BJ (cell line): ENCODE measurements at places on chromosomes 12 and 14.

DNA sequence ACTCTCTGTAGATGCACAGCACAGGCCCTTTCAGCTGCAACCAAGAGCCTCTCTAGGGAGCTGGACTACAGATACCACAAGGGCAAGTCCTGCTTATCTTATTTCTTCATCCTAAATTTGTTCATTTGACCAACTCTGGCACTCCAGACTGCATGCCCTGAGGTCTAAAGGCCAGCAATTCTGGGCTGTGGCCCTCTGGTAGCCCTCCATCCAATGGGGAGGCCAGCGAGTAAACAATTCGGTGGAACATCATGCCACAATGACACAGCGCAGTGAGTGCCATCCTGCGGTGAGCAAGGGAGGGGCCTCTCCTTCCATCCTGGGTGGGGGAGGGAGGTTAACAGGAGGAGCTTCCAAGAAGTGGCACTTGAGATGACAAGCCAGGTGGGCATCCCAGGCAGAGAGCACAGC is 652 bp upstream of the SELPLG start:
- no peak for DNase-seq

DNA sequence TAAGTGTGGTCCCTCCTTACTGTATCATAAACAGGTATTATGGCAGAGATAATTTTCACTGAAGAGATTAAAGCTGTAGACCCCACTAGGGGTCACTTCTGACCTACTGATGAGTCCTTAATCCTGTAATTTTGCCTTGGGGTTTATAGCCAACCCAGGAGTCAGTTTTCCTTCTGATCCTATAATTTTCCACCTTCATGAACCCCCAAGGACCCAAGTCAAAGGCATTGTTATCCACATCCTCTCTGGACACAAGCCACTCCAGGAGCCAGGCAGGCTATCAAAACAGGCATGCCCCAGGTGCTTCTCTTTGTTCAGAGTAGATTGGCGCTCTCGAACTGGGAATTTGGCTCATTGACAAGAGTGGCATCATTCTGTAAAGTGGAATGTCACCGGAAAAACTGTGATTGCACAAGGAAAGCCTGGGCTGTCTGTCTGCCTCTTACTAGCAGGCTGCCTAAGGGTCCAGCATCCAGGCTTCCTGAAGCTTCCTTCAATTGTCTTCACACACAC is 1523.2 kb upstream of the FLRT2 start:
- no peak for DNase-seq

DNA sequence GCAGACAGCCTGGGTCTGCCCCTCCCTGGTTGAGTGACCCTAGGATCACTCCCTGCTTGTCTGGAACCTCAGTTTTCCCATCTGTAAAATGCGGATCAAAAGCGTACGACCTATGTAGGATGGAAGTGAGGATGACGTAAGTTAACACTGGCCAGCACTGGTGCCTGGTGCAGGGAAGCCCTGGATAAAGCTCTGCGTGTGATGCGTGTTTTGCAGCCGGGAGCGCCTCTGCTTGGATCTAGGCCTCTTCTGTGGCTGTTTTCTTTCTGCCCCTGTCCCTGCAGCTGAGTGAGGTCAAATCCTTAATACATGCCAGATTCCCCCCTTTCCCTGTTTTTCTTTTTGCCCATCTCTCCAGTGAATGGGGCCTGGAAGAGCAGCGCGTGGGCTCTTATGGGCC is 201.5 kb downstream of the RBM19 start:
- DNase-seq: no peak

DNA sequence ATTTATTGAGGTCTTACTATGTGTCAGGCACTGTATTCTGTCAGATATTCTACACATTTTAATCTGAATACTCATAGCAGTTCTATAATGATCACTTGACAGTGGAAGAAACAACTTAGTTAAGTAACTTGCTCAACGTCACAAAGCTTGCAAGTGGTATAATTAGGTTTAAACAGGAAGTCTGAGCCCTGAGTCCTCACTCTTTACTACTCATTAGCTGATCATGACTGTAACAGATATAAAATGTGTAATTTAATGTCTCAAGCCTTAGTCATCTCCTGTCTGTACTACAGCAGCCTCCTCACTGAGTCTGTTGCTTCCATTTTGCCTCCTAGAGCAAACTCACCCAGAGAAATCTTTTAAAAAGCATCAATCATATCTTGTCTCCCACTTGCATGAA is 38.9 kb downstream of the PPP4R4 start:
- peak; percentile 41 for DNase-seq

DNA sequence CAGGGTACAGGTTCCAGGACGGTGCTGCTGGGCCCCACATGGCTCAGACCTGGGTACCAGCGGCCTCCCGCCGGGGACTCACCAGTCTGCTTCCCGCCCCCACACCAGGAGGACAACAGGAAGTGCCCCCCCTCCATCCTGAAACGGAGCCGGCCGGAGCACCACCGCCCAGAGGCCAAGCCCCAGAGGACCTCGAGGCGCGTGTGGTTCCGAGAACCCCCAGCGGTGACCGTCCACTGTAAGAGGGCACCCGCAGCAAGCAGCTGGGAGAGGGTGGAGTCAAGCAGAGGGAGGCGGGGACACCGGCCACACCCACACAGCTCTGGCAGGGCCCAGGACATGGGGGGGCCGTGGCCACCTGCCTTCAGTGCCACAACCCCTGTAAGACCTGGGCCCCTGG is 8.1 kb downstream of the C14orf180 start:
- DNase-seq: no peak
